GM20000 (cell line): ENCODE measurements at places on chromosomes 4 and X.
A peak's percentile ranks its signal among the peaks of the same experiment; 100 is the strongest.

GRCh38 chr4:81509191-81509590 is 37.5 kb upstream of the RASGEF1B start:
- DNase-seq: no peak

GRCh38 chrX:124619710-124620109 is 273.3 kb downstream of the SH2D1A start:
- no peak for DNase-seq

DNA sequence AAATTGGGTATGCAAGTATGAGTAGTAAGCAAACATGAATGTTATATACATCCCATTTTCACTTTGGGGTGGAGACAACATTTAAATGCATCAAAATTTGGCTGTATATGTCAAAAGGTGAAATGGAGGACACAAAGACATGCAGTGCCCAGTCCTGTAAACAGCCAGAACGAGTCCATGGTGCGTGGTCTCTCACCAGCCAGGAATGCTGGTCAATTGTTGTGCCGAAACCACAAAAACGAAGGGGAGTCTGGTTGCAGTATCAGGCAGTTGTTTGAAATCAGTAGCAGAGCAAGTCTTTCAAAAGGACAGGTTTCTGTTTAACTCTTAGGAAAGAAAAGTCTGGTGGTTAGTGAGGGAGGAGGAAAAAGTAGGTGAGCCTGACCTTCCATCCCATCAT is 22.3 kb upstream of the RNF150 start:
- DNase-seq: no peak

DNA sequence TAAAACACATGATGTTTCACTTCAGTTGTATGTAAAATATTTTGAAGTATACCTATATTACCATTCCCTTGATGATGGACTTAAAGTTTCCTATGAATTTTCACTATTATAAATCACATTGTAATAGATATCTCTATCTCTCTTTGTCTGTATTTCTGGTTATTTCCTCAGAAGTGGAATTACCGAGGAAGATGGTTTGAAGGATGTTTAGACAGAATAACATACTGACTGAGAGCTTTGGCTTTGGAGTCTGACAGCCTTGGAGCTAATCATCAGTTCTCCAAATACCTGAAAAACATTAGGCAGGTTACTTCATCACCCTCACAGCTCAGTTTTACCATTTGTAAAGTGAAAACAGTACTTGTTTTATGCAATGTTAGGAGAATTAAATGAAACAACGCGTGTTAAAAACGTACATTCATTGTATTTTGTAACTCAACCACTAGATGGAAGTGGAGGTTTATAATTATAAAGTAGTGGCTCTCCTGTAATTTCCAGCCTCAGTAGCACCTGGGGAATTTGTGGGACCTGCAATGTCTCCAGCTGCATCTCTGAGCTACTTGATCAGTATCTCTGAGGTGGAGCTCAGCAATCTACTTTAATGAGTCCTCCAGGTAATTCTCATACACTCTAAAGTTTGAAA is 14.3 kb downstream of the JCHAIN start:
- DNase-seq: peak; percentile 33

DNA sequence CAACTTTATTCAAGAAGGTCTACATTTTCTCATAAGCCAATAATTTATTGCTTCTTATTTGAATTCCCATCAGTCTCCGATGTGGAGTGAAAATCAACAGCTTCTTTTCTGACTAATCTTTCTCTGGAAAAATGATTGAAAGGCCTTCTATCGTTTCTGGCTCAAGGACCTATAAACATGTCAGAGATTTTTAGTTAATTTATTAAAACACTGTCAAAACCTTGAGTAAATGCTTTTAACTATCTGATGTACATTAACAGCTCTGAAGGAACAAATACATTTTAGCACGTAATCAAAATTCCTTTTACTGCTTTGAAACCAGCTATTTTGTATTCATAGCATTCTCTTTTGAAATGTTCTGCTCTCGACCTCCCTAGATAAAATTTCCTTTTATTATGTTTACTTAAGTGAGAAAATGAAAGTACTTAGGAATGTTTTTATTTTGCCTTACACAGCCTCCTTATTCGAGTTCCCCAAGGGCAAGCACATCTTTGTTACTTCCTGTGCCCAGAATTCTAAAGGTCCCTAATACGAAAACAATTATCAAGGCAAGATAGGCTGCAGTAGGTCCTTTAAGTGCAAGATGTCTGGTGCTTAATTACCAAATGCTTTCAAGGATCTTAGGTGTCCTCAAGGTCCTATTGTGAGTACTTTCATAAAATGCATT is 3.1 kb upstream of the ZFX start:
- DNase-seq: no peak

DNA sequence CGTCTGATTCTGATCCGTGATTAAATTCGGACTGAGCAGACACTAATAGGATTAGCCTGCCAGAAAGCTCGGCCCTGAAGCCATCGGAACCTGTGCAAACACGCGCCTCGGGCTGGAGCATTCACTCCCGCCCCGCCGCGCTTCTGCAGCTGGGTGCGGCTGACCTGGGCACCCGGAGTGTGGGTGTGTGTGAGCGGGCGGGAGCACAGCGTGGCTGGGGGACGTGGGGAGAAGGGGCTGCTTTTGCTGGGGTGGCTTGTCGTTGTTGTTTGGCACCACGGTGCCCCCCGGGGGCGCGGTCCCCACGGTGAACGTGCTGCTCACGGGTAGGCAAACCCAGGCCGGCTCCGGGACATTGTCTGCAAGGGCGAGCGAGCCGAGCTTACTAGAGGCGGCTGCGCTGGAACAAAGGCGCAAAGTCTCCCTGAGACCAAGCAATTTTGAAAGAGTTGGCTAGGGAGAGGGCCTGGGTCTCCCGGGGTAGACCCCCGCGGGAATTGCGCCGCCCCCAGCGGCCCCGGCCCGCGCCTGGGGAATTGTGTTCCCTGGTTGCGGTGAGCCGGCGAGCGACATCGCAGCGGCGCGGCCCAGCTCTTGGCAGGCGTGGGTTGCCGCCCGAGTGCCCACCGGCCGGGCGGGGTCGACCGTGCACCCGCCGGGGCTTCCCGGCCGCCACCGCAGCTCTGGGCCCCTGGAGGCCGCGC is 1.4 kb downstream of the MAMLD1 start:
- DNase-seq: peak; percentile 14

DNA sequence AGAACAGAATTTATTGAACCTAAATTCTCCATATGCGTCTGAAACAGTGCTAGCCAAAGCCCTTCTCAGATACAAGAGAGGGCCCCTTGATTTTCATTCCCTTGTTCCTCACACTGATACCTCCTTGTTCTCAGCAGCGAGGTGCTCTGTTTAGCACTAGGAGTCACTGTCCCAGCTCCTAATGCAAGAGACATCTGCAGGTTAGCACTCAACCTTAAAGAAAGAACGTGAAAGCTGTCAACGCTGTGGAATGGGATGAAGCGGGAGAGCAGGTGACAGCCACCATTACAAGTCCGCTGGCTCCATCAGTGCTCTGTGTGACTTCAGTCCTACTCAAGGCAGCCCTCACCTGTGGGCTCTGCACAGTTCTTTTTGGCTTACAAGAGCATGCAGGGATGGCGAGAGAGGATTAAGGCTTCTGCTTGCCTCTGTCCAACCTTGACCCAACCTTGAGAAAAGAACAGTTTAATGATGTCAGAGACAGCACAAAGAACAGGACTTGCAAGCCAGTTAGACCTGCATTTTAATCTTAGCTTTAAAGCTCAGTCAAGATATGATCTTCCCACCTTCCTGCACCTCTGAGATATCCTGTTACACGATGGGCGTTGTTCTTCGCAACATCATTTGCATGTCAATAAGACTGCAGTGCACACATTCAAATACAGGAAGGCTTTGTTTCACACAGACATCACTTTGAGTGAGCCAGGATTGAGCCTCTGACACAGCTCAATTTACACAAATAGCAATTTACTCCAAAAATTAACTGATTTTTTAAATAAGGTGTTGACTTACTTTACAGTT is 95.1 kb downstream of the ARSF start:
- no peak for DNase-seq

DNA sequence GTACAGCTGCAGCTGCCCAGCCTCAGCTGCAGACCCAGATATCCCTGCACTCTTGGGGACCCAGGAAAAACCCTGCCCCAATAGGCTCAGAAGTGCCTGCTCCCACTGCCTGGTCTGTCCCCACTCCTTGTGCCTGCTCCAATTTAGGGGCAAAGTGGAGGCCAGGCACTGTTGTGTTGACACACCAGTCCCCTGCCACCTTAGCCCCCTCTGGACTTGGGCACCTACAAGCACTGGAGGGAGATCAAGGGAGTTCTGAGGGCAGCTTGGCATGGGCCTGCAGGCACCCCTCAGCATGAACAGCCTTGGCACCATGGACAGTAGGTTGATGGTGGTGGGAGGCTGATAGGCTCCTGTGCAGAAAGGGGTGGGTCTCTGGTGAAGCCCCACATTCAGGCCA is 2020.8 kb upstream of the ADGRL3 start:
- DNase-seq: no peak

GRCh38 chrX:8591501-8591900 is 126.9 kb downstream of the VCX3B start:
- DNase-seq: no peak

GRCh38 chrX:45006002-45006800 is 133.2 kb downstream of the KDM6A start:
- DNase-seq: no peak

GRCh38 chrX:23327104-23327503 is 7.5 kb upstream of the PTCHD1 start:
- no peak for DNase-seq

GRCh38 chr4:184262901-184263300 is 45.2 kb upstream of the ENPP6 start:
- DNase-seq: no peak

DNA sequence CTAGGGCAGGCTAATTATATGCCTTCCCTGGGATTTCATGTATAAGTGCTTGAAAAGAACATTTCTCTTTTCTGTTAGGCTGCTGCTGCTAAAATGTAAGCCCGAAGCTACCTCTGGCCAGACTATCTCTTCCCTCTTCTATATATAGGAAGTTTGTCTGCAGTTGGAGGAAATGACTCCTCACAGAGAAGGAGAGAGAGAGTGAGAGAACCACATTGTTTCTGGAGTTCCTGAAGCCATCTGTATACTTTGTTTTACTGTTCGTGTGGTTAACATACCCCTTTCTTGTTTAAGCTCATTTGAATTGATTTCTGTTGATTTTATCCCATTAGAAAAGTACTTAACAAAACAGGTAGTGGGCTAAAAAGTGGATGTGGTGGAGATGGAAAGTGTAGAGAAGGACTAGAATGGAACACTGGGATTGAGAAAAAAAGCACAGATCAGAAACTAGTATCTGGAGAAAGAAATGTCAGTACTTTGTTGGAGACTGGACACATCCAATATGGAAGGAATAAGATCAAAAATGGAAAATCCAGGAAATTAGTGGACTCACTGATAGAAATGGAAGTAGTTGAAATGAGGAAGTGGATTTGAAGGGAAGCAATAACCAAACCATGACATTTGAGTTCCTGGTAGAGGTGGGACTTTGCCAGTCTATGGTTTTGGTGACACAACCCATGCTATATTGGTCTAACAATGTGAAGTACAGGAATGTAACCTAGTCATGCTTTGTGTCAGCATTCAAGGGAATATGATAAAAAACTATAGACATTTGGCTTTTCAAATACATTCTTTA is 112.6 kb downstream of the TMA16 start:
- DNase-seq: no peak

GRCh38 chrX:46758163-46758955 is 559 bp downstream of the SLC9A7 start:
- peak; percentile 14 for DNase-seq

GRCh38 chrX:1239681-1240142 is 27.3 kb upstream of the CRLF2 start:
- DNase-seq: peak; percentile 77

GRCh38 chrX:129981752-129982299 is 609 bp upstream of the BCORL1 start:
- no peak for DNase-seq

GRCh38 chrX:41382714-41383645 is 49.0 kb downstream of the DDX3X start:
- no peak for DNase-seq

GRCh38 chrX:20322887-20323286 is 56.2 kb upstream of the RPS6KA3 start:
- no peak for DNase-seq

GRCh38 chr4:98482847-98483806 is 175.3 kb downstream of the TSPAN5 start:
- DNase-seq: peak; percentile 74

DNA sequence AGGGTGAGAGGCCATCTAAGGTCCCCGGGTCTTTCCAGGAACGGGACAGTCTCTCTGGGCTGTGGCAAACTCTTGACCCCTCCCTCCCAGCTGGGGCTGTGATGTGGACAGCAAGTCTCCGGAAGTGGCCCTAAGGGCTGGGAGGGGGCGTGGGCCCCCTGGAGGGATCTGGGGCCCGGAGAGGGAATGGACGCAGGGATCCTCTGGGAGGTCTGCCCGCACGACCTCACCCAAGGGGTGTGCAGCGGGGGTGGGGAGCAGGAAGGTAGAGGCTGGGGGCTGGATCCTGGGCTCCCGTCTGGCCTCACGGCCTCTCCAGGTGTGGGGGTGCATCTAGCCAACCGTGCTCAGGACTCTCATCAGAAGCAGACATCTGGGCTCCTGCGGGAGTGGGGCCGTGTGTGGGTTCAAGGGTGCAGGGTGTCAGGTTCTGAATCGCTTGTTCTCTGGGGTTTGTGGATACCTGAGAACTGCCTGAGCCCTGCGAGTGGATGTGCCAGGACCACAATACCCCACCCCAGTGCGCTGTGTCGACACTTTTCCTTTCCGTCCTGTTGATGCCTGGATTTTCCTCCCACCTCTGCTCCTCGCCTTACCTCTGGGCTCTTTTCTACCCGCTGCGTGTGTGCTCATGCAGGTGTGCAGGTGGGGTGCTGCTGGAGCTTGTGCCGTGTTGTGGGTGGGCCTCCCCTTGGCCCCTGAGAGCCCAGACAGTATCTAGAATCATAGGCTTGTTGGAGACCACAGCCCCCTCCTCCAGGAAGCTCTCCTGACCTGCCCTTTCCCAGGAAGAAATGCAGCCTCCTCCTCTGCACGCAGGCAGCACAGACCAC is 915 bp downstream of the CPZ start:
- no peak for DNase-seq

GRCh38 chr4:21554500-21554899 is 394.1 kb downstream of the KCNIP4 start:
- no peak for DNase-seq

DNA sequence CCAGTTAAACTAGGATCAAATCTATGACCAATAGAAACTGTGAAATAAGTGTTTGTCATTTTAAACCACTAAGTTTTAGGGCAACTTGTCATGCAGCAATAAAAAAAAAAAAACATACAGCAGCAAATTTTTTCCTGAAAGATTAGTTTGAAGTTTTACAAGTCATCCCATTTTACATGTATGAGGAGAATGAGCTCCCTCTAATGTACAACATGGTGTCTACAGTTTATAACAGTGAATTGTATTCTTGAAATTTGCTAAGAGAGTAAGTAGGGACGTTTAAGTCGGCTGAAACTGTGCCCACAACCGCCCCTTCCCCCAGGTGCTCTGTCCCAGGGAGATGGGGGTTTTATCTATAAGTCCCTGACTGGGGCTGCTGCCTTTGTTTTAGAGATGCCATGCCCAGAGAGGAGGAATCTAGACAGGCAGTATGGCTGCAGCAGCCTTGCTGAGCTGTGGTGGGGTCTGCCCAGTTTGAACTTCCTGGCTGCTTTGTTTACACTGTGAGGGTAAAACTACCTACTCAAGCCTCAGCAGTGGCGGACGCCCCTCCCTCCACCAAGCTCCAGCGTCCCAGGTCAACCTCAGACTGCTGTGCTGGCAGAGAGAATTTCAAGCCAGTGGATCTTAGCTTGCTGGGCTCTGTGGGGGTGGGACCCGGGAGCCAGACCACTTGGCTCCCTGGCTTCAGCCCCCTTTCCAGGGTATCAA is 499.3 kb upstream of the CT83 start:
- DNase-seq: no peak
